ENCODE measurements at places on chromosomes 4 and X.
A peak's percentile ranks its signal among the peaks of the same experiment; 100 is the strongest.

DNA sequence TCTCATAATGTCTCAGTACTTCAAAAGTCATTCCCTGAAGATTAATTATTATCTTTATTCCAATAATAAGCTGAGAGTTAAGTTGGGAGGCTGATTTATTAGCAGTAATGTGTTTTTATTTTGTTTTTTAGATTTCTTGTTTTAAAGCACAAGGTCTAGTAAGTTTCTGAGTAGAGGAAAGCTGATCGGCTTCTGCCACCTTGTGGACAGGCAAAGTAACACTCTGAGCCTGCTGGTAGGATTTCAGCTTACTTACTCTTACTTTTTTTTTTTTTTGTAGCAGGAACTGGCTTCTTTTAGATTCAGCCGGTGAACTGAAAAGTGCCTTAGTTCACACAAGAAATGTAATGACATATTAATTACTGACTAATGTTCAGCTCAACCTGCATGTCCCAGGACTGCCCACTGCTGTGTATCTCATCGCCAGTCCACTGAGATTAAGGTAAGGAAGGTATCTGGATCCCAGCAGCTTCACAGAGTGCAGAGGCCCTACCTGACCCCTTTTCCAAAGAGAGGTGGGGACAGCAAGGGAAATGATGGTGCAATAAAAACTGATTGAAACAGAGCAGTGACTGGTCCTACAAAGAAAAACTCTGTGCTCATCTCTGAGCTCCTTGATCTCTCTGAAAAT, 126.5 kb downstream of the ADGRA3 start:
- DNase-seq, result peak; percentile 82

DNA sequence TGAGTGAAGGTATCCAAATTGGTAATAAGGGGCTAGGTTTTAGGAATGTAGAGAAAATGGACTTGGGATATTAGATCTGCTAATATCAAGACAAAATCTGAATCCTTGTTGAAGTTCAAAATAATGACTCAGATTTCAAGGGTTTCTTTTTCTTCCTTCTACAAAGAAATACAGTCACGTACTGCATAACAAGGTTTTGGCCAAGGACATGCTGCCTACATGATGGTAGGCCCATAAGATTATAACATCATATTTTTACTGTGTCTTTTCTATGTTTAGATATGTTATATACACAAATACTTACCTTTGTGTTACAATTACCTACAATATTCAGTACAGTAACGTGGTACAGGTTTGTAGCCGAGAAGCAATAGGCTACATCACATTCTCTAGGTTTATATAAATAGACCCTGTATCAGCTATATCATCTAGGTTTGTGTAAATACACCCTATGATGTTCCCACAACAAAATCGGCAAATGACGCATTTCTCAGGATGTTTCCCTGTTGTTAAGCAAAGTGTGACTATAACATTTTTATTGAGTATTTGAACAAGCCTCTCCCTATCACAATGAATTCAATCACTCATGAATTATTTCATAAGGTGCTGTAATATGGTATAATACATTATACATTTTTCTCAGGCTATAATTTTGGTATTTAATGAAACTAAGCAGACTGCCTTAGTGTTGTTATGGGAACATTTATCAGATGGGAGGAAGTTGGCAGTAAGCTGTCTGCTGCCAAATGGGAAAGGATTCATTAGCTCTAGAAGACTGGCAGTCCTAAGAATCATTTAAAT, 186.3 kb downstream of the PPP3CA start:
- no peak for DNase-seq

DNA sequence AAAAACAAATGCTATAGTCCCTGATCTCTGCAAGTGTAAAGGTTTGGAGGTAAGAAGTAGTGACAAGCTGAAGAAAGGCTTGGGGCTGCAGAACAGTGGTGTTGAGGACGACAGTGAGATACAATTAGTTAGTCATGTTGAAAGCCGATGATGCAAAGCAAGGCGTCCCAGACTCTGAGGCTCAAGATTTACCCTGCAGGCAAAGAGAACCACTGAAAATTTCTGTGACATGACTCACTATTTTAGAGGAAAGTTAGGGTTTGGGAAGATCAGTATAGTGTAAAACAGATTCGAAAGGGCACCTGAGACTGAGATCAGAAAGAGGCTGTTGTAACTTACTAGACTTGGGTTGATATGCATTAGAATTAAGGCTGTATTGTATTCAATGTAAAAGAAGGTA, 281.3 kb upstream of the FTHL17 start:
- peak; percentile 48 for DNase-seq

GRCh38 chr4:187387739-187388138, 607.8 kb upstream of the ZFP42 start:
- peak; percentile 29 for DNase-seq

- peak; percentile 18 for DNase-seq
These were observed 71.8 kb upstream of the PTPN13 start for GRCh38 chr4:86522349-86522748.

GRCh38 chr4:121330180-121330665, 50.6 kb downstream of the QRFPR start:
- DNase-seq, result no peak

DNA sequence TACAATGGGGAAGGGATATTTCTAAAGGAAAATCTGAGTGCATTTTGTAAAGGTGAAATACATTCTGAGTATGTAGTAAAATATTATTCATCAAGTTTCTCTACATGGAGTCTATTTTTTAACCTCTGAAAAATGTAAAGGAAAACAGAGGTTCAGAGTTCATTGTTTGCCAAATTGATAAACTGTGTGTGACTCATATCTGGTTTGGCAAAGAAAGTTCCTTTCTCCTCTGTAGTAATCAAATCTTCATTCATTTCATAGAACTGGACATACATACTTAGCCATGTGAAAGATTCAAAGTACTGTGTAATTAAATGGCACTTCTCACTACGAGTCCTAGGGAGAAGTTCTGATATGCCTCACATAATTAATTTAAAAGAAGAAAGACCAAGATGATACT, 61.6 kb downstream of the HPGD start:
- no peak for DNase-seq

DNA sequence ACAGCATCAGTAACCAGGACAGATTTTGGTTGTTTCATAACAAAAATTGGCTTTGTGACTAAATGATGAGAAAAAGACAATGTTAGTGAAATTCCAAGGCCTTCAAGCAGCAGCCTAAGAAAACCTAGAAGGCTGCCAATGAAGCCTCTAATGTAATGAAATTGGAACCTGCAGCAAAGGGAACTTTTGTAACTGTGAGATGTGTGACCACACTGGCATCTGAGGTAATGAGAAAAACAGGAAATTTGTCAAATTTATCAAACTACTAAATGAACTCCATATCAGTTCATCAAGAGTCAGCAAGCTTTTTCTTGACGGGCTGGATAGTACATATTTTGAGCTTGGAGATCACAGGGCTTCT, 30.4 kb upstream of the EMCN start:
- DNase-seq, result peak; percentile 27

DNA sequence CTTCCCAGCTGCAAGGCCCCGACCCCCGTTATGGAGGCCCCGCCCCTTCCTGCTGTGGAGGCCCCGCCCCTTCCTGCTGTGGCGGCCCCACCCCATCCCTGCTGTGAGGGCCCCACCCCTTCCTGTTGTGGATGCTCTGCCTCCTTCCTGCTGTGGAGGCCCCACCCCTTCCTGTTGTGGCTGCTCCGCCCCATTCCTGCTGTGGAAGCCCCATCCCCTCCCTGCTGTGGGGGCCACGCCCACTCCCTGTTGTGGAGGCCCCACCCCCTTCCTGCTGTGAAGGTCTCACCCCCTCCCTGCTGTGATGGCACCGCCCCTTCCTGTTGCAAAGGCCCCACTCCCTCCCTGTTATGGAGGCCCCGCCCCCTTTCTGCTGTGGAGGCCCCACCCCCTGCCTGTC, 104.9 kb upstream of the PSAPL1 start:
- no peak for DNase-seq

DNA sequence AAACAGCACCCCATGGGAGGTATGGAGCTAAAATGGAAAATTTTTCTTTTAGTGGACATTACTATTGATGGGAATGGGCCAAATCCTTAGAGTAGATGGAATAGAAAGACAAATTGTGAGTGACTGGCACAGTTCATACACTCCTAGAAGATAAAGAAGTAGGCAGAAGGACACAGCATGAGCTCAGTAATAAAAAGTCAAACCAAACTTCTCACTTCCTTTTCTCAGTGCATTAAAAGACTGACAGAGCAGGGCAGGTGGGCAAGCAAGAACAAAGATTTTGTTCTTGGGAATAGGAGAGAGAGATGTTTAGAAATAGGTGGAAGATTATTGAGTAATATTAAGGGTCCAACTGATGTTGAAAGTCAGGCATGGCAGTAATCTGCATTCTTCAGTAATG, 132.5 kb downstream of the ATP10D start:
- DNase-seq, result no peak

- DNase-seq, result no peak
These were observed 6.5 kb downstream of the TMEM150C start for GRCh38 chr4:82555276-82555675.

GRCh38 chr4:69056921-69057550, 39.2 kb upstream of the UGT2B7 start:
- no peak for DNase-seq

All from AG10803 (cell line).